NCI-H774 (cell line): ENCODE measurements at places on chromosomes 6 and 20.
A peak's percentile ranks its signal among the peaks of the same experiment; 100 is the strongest.

DNA sequence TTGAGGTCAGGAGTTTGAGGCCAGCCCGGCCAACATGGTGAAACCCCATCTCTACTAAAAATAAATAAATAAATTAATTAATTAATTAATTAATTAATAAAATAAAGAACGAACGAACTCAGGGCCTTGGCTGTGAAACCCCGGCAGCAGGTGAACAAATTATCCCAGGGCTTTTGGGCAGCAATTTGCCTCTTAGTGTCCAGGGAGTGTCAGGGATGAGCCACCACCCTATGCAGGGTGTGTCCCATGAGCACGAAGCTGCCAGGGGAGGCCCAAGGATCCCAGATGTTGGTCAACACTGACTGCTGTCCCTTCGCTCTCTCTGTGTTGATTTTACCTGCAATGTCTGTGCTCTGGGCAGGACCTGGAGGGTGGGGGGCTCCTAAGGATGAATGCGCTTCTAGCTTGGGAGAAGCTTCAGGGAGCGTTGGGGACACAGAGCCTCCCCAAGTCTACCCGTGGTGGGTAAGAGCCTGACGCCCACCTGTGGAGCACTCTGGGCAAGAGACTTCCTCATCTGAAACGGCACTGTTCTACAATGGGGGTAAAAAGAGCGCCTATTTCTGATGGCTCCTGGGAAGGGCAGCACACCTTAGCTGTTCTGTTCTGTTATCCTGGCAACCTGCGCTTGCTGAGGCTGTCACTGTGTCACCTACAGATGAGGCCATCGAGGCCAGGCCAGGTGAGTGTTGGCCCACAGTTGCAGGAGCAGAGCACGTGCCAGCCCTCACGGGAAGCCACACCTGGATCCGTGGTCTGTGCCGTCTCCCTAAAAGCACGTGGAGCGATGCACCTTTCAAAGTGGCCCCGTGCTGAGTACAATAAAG is 125.5 kb upstream of the CDH4 start:
- DNase-seq, result no peak

- DNase-seq, result no peak
These were observed 19.4 kb downstream of the FAM50B start for GRCh38 chr6:3868544-3868943.

GRCh38 chr6:90169374-90169773 is 127.3 kb downstream of the BACH2 start:
- DNase-seq, result no peak

DNA sequence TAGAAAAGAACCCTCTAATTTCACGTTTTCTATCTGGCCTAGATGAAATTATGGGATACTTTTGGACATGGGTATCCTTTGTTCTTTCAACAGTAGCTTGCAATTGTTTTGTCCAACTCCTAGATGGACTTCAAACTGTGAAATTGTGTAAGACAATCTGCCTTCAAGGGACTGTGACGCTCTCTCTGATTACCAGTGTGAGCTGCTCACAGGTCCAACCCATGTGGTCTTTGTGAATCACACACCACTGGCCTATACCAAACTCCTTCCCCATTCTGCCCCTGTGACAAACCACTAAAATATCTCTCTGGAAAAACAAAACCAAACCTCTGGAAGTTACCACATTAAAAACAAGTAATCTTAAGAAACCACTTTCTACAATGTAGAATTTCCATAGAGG is 59.5 kb downstream of the NINL start:
- DNase-seq, result no peak

GRCh38 chr20:57450931-57451330 is 59.7 kb downstream of the RBM38 start:
- DNase-seq, result no peak

DNA sequence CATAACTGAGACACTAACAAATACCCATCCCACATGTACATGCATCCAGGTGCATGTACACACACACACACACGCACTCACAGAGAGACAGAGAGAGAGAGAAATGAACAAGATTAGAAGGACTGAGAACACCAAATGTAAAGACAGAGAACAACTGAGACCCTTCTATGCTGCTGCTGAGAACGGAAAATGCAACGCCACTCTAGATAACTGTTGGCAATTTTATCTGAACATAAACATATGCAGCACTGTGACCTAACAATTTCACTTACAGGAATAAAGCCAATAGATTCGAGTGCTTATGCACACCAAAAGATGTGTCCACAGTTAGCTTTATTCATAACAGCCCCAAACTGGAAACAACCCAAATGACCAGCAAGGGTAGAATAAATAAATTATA is 103.8 kb upstream of the LY86 start:
- no peak for DNase-seq

GRCh38 chr6:2942914-2943563 is 28.3 kb downstream of the SERPINB6 start:
- no peak for DNase-seq

DNA sequence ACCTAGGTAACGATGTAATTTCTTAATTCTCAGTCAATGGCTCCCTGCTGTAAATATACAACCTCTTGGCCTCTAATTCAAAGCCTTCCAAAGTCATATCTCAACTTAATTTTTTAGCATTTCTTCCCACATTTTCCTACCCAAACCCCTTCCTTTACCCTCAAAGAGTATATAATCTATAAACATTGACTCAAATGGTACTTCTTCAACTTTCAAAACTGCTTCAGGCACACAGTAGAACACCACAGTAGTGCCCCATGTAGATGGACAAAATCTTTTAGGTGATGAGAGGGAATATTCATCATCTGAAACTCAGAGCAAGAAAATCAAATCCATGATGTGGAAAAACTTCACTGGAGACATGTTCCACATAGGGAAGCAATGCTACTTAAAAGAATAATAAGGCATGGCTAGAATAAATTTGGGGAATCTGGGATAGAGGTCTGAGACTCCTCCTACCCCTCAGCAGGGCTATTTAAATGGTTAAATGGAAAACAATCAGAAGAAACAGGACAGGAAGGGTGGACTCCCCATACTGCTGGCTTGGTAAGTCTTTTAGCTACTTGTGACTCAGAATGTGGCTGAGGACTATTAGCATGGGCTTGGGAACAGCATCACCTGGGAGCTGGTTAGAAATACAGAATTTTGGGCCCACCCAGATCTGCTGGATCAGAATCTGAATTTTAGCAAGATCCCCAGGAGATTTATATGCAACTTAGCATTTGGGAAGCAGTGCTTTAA is 6.4 kb downstream of the SLC22A2 start:
- no peak for DNase-seq

GRCh38 chr6:53768636-53769035 is 26.2 kb upstream of the LRRC1 start:
- no peak for DNase-seq

DNA sequence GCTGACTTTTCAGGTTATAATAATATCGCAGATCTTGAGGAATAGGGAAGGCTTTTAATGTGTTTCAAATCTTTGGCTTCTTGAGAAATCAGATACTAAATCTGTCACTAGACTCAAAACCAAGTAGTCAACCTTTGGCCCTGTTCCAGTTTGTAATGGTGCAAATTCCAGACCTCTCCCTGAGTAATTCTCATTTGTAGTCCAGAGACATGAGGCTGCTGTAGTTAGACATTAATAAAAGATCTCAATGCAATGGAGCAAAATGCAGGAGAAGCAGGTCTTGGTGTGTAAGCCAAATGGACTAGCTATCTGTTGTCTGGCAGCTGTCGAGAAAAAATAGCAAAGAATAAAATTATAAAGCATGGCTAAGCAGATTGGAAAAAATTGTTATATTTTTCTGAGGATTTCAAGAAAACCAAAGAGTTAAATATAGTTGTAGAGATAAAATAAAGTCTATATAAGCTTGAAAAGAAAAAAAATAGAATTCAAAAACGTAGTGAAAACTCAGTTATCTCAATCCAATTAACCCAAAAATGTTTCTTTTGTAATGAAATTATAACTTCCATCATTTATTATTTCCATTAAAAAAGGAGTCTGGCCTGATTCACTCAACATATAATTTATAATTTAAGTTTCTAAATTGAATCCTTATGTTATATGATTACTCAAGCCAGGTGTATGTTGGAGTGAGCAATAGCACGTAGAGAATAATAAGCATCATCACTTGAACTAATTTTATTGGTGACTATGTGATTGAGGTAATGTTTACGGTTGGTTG is 161.5 kb upstream of the ADGRB3 start:
- DNase-seq, result no peak

GRCh38 chr20:59122566-59122919 is 41.1 kb upstream of the ZNF831 start:
- no peak for DNase-seq

DNA sequence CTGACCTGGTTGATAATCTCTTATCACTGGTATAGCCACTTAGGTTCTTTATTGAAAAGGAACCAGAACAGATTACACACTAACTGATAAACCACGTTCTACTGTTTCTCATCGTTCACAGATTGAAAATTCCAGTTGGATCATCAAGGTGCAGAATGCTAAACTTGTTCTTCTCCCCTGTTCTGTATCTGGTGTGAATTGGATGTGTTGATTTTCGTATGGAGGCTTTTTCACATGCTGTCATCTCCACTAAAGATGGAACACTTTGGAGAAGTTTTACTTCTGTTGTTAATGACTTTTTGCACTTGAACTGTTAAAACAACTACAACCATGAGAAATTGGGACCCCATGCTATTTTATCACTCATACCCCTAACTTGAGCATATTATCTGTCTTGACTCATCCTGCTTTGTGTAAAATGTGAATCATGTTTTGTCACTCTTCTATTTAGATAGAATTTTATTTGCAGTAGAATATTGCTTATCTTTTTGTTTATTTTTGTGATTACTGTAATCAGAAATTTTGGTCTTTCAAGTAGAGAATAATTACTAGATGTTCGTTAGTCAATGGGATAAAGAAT is 17.5 kb downstream of the VAPB start:
- DNase-seq, result no peak

DNA sequence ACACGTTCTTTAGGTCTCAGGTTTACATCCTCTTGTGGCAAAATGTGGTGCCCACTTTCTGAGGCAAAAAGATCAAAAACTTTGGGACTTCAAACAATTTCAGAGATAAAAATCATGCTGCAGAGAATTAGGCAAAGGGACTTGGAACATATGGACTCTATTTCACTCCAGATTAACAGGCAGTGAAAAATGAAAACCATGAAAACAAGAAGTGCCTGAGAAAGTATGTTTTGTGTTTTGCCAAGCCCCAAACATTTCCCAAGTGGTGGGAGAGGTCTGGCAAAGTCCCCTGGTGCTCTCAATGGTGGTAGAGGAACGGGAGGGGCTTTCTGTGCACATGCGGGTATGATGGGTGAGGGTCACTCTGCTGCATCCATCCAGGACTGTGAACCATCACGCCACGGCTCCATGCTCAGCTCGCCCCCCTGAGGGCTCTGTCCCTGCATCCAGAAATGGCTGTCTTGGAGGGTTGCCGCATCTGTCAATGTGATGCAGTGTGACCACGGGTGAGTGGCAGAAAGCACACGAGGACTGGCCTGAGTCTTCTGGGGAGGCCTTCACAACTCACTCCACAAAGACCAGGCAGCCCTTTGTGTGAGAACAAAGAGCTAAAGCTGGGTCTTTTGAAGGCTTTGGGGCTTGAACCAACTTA is 43.2 kb upstream of the TBC1D7 start:
- DNase-seq, result no peak

GRCh38 chr6:138410048-138410735 is 6.2 kb downstream of the HEBP2 start:
- no peak for DNase-seq

GRCh38 chr6:132167929-132168892 is 217.0 kb upstream of the CCN2 start:
- peak; percentile 21 for DNase-seq

- DNase-seq, result no peak
These were observed 28.1 kb upstream of the PNPLA1 start for GRCh38 chr6:36241728-36242127.

DNA sequence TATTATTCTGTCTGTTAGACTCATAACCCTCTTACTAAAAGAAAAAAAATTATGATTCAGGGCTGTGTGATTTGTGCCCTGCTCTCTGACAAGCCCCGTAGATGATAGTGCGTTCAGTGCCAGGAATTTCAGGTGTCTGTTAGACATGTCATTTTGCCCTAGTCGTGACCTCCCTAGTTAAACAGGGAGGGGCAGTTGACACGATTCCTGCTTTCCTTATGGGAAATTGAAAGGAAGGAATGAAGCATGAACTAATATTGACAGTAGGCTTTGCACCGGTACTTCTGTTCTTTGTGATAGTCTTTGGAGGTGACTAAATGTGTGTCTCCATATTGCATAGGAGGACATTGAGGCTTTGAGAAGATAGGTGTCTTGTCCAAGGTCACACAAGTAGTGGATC is 26.3 kb downstream of the RPRD1B start:
- no peak for DNase-seq

GRCh38 chr6:30206152-30206551 is 7.1 kb downstream of the TRIM26 start:
- no peak for DNase-seq

DNA sequence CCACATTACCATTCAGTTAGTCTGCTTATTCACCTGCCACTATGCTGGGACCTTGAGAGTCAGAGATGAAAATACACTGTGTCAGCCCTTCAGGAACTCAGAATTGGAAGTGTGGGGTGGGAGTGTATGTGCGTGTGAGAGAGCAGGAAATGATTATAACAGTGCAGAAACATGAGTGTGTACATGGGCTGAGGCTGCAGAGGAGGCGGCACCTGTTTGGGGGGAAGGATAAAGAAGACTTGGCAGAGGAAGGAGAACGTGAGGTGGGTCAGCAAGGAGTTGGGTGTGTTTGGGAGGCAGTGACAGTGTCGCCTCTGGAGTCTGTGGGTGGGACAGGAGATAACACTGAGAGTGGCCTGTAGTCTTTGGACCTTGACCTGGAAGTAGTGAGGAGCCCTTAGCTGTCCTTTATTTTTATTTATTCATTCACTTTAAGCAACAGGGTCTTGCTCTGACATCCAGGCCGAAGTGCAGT is 3.1 kb downstream of the CHMP4B start:
- no peak for DNase-seq

- no peak for DNase-seq
These were observed 893 bp upstream of the PGC start for GRCh38 chr6:41748102-41748477.
